ENCODE measurements at places on chromosomes 5 and 9.

DNA sequence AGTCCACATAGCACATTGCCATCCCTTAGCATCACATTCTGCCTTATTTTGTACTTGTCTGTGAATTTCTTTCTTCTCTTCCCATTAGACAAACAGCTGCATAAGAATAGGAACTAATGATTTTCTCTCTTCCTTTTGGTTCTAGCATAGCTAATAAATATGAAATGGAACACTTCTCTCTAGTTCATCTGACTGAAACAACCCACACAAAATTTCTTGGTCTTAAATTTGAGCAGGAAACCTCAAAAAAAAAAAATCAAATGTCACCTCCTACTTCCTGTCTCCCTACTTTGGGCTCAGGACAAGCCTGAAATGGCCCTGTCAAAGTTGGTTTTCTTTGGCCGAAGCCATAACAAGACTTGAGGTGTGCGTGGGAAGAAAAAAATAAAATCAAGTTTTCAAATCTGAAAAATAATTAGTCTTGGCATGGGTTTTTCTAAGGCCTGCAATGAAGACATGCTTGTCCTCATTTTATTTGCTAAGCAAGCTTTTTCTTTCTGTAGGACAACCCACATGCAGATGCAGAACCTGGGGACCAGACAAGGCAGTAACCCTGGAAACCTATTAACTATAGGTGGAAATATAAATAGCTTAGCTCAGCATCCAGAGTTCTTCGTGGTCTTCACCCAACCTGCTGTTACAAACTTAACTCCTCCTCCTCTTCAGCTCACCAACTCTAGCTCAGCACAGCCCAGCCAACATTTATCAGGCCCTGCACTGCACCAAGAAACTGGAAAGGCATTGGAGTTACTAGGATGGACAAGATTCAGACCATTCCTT, 523.5 kb upstream of the KLF4 start:
- DNase-seq = no peak

- DNase-seq = no peak
Measured at GRCh38 chr5:10595293-10595671, 31.4 kb downstream of the ANKRD33B start.

GRCh38 chr9:89805571-89806292, 200.9 kb downstream of the GADD45G start:
- no peak for DNase-seq

- DNase-seq = no peak
Measured at GRCh38 chr9:16343249-16344237, 526.9 kb downstream of the BNC2 start.

- DNase-seq = no peak
Measured at GRCh38 chr5:36631620-36632362, 25.4 kb downstream of the SLC1A3 start.

- no peak for DNase-seq
Measured at GRCh38 chr9:130892477-130893304, 3.9 kb downstream of the QRFP start.

DNA sequence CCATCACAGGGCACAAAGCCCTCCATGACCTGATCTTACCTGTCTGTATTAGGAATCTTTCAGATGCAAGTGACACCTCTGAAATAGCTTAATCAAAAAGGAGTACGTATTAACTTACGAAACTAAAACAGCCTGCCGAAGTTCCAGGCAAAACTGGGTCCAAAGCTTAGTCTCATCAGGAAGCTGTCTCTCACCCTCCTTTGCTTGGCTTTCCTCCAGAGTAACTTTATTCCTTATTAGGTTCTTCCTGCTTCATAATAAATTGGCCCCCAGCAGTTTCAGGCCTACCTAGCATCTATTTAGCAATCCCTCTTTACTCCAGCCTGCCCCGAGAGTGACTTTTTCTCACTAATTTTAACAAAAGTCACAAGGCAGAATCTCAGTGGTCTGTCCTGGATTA, 58.4 kb upstream of the STK32A start:
- DNase-seq = no peak

GRCh38 chr5:16894236-16895057, 41.6 kb downstream of the MYO10 start:
- no peak for DNase-seq

GRCh38 chr5:145562931-145563330, 272.2 kb downstream of the PRELID2 start:
- no peak for DNase-seq

DNA sequence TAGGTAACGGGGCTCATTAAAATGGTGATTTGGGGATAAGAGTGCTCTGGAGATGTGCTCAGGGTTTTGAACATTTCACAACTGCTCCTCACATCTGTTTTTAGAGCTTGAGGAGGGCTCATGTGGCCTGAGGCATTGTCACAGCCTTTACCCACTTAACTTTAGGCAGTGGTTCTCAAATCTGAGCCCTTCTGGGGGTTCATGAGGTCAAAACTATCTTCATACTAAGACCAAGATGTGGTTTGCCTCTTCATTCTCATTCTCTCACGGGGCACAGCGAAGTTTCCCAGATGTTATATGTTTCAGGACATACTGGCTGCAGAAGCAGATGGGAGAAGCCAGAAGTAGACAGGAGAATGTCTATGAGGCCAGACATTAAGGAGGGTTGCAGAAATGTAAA, 38.4 kb downstream of the STXBP1 start:
- DNase-seq = no peak

GRCh38 chr9:79672236-79672635, 100.5 kb downstream of the TLE4 start:
- no peak for DNase-seq

Data from left cardiac atrium (tissue), 4 donors.